Pancreas (tissue), 10 donors: ENCODE measurements at places on chromosomes 16 and 17.

DNA sequence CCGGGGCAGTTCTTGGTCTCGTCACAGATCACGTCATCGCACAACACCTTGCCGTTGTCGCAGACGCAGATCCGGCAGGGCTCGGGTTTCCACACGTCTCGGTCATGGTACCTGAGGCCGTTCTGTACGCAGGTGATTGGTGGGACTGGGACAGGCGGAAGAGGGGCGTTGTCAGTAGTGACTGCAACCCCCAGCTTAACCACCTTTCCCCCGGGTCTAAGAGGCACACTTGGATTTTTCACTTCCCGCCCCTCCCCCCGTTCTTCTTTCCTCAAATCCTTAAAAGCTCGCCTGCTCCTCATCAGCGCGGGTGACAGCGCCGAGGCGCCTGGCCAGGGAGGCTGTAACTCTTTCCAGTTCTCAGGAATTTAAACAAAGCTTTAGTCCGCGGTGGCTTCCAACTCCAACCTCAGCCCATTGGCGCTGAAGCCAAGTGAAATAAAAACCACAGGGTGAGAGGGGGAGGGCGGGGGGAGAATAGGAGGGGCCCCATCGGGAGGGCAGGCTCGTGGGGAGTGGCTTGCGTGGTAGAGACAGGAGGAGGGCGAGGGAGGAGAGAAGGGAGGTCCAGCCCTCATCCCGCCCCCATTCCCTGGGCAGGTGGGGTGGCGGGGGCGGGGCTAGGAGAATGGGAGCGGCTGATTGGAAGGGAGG lies 1.5 kb downstream of the COL1A1 start:
- DNase-seq = peak; percentile 83

GRCh38 chr17:73643001-73643851 lies 1.0 kb downstream of the SDK2 start:
- DNase-seq = no peak

DNA sequence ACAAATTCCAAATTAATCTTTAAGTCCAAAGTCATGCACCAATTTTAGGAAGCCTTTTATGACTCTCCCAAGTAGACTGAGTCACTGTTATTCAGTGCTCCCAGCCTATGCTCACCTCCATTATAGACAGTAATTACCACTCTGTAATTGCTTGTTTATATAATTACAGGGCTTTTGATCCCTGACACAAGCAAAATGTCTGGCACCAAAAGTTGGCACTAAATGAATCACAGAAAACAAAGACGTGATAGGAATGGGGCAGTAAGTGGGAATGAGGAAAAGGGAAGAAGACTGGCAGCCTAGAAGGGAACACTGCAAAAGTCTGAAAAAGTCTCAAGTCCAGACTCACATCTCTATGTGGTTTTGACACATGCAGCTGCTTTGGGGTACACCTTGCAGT lies 94.1 kb downstream of the SLC39A11 start:
- DNase-seq = no peak

- no peak for DNase-seq
These were observed 15.9 kb upstream of the RFWD3 start for GRCh38 chr16:74682556-74682955.

DNA sequence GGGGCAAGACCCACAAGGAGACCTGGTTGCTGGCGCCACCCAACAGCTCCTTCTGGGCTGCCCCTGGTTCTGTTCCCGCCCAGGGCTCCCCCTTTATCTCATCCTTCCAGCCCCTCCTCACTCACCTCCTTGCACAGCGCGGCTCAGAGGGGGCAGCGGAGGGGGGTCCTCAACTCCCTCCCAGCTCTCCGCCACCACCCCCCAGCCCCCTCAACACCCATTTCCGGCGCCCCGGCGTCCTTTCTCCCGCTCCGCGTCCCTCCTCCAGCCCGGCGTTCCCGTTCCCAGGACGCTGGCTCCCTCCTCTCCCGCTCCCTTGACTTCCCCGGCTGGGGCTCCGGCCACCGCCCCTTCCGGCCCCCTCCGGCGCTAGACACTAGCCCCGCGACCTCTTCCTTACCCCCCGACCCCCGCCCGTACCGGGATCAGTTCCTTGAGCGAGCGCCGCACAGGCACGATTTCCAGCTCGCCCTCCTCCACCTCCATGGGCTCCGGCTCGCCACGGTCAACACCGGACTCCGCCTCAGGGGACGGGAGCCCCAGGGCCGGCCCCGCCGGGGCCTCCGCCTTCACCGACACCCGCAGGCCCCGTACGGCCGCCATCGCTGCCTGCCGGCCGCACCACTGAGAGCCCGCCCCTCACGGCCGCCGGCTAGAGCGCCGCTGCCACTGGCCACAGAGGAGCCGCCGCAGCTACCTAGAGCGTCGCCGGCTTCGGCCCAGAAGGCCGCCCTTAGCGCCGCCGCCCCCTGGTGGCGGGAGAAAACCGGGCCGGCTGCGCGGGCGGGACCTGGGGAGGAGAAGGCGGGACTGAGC lies at the start of gene NCBP3:
Gene NCBP3 (minus strand): TSS at position 626 of the 816 bp plus-strand sequence. CDS start 23 bp downstream, at position 603.
- peak; percentile 91 for DNase-seq

GRCh38 chr16:49524947-49525315 lies 151.3 kb downstream of the C16orf78 start:
- no peak for DNase-seq

DNA sequence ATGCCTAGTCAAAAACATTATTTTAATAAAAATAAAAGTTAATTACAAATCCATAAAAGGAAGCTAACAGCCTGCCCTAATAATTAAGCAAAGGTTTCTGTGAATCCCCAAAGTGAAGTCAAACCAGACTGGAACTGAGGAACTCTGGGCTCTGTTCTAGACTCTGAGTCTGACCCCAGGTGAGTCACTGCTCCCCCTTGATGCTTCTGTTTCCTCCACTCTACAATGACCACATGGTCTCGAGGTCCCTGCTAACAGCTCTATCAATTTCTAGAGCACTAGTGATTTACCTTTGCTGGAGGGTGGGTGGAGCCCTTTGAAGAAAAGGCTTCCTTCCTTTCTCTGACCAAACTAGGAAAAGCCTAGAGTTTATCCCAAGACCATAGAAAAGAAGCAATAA lies 32.4 kb downstream of the XPO6 start:
- DNase-seq = no peak

GRCh38 chr17:56536766-56537165 lies 56.7 kb upstream of the NOG start:
- no peak for DNase-seq

DNA sequence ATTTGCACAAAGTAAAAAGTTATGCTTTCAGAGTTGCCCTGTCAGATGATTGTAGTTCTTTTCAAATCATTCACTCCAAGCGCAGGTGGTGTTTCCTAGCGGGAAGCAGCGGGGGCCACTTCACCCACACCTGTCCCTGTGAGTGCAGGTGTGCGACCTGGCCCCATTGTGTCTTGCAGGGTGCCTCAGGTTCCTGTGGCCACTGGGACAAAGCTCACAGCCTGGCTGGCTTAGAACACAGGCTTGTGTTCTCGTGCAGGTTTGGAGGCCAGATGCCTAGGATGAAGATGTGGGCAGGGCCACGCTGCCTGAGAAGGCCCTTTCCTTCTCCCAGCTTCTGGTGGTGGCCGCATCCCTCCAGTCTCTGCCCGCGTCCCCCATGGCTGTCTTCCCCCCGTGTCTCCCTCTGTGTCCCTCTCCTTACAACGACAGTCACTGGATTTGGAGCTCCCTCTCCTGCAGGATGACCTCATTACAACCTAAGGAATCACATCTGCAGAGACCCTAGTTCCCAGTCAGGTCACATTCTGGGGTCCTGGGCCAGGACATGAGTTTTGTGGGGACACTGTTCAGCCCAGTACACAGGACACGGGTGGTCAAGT lies 90.5 kb downstream of the NPIPB11 start:
- no peak for DNase-seq

DNA sequence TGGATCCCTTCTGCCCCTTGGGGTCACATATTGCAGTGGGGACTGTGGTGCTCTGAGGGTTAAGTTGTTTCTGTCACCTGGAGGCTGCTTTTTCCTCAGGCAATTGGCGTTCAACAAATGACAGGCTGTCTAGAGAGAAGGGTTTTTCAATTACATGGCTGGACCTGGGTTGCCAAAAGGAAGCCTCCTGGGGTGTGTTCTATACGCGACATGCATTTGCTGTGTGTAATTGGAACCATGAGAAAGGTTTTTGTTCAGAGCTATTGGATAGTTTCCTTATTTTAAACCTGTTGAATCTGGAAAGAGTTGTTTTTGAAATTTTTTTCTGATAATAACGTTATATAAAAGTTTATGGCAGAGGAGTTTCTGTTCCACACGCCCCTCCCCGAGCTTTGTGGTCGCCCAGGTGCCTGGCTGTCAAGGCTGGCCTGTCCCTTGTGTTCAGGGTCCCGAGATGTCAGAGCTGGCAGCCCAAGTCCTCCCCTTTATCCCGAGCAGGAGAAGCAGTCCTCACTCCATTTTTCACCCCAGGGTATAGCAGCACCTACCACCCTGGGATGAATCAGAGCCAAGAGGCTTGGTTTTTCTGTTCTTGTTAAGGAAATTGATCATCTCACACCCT lies 26.1 kb upstream of the ZNF750 start:
- DNase-seq = no peak

DNA sequence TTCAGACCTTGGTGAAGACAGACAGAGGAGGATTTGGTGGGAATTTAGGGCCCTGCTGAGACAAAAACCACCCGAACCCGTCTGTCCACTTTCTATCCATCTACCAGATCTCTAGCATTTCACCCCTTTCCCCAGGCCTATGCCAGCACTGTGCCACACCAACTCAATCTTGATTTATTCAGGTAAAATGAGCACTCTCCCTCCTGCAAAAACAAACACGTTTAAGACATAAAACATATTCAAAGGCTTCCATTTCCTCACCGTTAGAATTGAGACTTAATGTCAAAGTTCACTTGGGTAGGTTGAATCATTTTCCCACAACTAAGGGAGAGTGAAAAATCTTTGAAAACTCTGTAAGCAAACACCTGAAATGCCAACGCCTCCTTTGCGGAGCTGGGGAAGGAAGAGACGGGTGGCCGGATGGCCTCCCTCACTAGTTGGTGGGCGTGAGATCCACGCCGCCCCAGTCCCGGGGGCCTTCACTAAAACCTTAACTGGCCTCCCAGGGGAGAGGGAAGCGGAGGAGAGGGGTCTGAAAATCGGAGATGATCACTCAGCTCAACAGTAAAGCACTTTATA lies 862 bp downstream of the DCAKD start:
- peak; percentile 39 for DNase-seq

DNA sequence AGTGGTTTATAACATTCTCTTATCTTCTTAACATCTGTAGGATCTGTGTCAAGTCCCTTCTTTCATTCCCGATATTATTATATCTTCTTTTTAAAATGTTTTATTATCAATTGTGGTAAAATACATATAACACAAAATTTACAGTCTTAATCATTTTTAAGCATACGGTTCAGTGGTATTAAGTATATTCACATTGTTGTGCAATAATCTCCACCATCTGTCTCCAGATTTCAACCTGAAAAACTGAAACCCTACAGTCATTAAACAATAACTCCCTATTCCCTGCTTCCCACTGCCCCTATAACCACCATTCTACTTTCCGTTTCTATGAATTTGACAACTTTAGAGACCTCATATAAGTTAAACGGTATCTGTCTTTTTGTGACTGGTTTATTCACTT lies 45.5 kb downstream of the CEP112 start:
- DNase-seq = no peak

- no peak for DNase-seq
These were observed 73.6 kb upstream of the MRTFB start for GRCh38 chr16:13997526-13997925.

- no peak for DNase-seq
These were observed 782.9 kb upstream of the SOX9 start for GRCh38 chr17:71337938-71338337.

- no peak for DNase-seq
These were observed 28.1 kb downstream of the SCPEP1 start for GRCh38 chr17:57006040-57006439.

GRCh38 chr16:72838586-72838910 lies 209.4 kb downstream of the ZFHX3 start:
- DNase-seq = no peak

- peak; percentile 20 for DNase-seq
These were observed 94.2 kb downstream of the NTN1 start for GRCh38 chr17:9115214-9116191.

- DNase-seq = no peak
These were observed 952 bp downstream of the CD300A start for GRCh38 chr17:74467221-74467951.

- DNase-seq = no peak
These were observed 131.7 kb downstream of the SHISA6 start for GRCh38 chr17:11372692-11373091.

DNA sequence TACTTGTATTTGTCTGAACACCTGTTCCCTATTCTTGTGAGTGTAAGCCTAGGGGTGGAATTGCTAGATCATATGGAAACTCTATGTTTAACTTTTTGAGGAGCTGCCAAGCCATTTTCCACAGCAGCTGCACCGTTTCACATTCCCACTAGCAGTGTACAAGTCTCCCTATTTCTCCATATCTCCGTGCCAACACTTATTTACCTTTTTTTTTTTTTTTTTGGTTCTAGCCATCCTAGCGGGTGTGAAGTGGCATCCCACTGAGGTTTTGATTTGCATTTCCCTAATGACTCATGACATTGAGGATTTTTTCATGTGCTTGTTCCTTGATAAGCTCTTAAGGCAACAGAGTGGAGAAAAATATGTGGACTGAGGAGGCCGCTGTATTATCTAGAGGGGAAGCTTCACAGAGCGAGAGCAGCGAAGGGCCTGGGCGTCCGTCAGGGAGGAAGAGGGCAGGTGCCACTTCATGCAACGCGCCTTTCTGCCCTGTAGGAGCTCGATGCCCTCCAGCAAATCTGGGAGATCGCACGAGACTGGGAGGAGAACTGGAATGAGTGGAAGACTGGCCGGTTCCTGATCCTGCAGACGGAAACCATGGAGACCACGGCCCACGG lies 50.0 kb downstream of the DNAH2 start:
- no peak for DNase-seq

DNA sequence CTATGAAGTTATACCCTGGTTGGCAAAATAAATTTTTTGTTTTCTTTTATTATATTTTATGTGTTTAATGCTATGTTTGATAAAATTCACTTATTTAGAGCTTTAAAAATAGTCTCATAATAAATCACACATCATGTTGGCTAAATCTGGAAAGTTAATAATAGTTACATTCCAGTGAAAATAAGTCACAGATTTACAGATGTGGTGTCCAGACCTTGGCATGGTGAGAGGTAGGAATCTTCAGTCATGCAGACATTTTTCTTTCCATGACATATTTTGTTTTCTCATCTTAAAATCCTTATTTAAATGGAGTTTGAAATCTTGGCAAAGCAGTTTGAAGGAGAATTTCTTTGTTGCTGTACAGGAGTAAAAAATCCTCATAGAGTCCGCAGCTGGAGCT lies 48.1 kb upstream of the GOSR1 start:
- DNase-seq = no peak

- DNase-seq = no peak
These were observed 3.8 kb upstream of the SNX20 start for GRCh38 chr16:50684823-50685461.

DNA sequence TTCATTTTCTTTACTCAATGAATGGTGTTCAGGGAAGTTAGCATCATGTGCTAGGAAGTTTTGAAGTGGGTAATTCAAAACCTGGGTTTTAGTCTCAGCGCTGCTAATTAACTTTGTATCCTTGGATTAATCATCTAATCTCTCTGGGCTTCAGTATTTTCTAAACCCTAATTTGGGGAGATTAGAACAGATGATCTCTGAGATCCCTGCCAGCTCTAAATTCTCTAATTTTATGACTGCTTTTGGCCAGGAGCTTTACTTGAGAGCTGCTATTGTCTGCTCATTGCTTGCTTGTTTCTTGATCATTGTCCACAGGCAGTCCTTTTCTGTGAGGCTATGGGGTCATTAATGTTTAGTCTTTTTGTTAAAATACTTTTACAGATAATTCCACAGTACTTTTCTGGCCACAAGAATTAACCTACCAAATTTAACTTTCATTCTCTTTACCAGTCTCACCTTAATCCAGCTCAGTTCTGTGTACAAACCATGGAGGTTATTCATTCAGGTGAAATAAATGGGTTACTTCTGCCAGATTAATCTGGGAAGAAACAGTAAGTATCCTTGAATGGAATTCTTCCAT lies 28.4 kb upstream of the VWA3A start:
- DNase-seq = no peak
